ENCODE measurements at places on chromosomes 2 and 18.

DNA sequence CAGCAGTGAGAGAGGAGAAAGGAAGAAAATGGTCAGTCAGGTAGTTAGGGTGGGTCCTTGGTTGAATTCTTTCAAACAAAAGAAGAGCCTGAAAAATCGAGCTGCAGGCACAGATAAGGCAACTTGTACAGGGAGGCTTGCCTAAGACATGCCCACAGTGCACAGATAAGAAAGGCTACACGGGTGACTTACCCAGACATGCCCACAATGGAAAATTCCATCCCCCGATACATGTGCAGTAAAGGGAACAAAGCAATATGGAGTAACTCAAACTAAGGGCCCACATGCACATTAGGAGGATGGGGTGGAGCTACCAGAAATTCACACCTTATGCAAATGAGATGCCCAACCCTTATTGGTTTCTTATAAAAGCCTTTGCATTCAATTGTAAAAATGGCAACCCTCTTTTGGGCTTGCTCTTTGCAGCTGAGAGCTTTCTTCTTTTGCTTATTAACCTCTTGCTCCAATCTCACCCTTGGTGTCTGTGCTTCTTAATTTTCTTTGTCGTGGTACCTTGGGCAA, 110.3 kb upstream of the RMP24 start:
- DNase-seq = no peak

DNA sequence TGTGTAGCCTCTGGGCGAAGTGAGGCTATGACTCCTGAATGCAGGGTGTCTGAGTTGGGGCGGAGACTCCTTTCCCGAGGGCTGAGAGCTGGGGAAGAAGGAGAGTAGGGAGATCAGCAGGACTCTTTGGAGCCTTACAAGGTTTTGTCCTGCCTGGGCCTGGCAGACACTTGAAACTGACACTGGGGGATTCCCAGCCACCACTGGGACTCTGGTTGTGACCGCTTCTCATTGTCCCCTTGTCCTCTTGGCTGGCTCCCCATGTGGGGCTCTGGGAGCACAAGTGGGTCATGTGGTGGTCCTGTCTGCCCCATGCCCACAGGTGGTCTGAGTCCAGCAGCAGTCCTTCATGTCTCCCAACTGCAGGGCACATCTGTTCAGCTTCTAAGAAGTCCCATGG, 78.2 kb upstream of the MGAT4A start:
- DNase-seq = no peak

GRCh38 chr2:232502911-232503808, 15.5 kb upstream of the ECEL1 start:
- no peak for DNase-seq

- no peak for DNase-seq
These were observed 1238.0 kb upstream of the NRXN1 start for GRCh38 chr2:52269696-52270485.

GRCh38 chr2:58727981-58728656, 487.0 kb upstream of the FANCL start:
- DNase-seq = no peak

DNA sequence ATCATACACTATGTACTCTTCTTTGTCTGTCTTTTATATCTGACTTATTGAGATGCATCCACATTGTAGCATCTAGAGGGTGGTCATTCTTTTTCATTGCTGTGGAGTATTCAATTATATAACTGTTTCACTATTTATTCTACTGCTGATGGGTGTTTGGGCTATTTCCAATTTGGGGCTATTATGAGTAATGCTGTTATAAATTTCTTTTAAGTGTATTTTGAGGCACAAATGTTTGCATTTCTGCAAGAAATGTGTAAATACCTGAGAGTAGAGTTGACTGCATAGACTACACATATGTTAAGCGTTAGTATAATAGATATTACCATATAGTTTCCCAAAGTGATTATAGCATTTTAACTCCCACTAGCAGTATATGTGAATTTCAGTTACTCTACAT, 26.9 kb upstream of the PPP1R1C start:
- DNase-seq = no peak

- DNase-seq = no peak
These were observed 37.4 kb downstream of the AFF3 start for GRCh38 chr2:100104718-100105677.

DNA sequence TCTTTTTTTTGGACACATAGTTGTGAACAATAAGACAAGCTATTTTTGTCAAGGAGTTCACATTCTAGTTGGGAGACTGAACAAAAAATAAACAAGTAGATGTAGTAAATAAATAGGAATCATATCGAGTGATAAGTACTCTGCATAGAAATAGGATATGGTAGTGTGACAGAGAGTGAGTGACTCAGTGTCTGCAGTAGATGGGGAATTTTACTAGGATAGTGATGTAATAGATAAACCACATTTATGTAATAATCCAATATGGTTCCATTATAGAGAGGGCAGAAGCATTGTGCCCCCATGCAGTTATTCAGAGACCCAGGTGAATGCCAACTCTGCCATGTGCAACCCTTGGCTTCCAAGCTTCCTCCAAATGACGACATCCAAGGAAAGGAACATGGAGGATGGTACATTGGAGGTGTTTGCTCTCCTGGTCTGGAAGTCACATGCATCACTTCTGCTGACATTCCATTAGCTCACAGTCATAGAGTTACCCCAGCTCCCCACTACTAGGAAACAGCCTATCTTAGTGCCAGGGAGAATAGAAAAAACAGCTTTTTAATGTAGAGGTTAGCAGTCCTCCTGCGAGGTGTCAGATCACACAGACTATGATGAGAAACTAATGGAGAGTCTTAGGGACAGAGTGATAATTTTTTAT, 595.4 kb downstream of the NYAP2 start:
- DNase-seq = no peak

DNA sequence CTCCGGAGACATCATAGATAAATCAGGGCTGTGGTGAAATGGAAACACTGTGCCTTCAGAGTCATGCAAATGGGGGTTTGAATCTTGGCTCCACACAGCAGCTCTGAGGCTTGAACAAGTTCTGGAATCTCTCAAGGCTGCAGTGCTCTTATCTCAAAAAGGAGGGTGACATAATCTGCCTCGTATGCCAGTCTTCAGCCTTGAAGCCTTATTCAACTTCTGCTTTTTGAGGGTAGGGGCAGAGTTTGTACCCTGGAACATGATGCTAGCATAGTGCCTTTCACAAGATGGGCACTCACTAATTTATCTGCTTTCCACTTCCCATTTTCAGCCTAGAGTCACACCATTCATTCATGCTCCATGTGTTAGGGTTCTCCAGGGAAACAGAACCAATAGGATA, 42.3 kb downstream of the GATA6 start:
- no peak for DNase-seq

GRCh38 chr2:188307850-188308283, 16.2 kb downstream of the GULP1 start:
- no peak for DNase-seq

GRCh38 chr18:54671291-54671881, 80.3 kb downstream of the DYNAP start:
- no peak for DNase-seq

- DNase-seq = no peak
These were observed 82.4 kb downstream of the RTP5 start for GRCh38 chr2:241951920-241952319.

GRCh38 chr2:74721316-74721715, 67.3 kb downstream of the SEMA4F start:
- no peak for DNase-seq

- DNase-seq = no peak
These were observed 189.7 kb downstream of the TWIST2 start for GRCh38 chr2:239037559-239037910.

DNA sequence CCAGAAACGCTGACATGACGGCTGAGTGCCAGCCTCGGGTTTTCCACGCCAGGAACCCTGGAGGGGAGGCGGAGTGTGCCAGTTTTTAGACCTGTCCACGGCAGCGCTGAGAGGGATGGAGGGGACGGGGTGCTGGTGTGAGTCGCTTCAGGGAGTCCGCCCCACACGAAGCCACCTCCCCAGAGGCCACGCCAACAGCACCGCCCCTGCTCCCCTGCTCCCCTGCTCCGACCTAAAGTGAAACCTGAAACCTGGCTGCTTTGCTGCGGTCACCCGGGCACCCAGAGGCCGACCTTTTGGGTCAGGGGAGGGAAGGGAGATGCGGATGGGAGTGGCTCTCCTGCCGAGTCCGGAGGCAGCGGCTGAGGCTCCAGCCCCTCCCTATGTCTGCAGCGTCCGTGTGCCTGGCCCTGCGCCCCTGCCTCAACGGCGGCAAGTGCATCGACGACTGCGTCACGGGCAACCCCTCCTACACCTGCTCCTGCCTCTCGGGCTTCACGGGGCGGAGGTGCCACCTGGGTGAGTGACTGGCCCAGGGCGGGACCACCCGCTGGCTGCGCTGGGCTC, 38.1 kb downstream of the SNED1 start:
- no peak for DNase-seq

DNA sequence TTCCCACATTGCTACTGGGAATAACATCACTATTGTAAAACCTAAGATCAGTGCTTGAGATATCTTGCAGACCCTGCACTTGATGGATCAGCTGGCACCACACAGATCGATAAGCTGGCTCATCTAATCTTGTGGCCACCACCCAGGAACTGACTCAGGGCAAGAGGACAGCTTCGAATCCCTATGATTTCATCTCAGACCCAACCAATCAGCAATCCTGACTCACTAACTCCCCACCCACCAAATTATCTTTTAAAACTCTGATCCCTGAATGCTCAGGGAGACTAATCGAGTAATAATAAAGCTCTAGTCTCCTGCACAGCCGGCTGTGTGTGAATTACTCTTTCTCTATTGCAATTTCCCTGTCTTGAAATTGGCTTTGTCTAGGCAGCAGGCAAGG, 11.3 kb upstream of the TEX44 start:
- no peak for DNase-seq

DNA sequence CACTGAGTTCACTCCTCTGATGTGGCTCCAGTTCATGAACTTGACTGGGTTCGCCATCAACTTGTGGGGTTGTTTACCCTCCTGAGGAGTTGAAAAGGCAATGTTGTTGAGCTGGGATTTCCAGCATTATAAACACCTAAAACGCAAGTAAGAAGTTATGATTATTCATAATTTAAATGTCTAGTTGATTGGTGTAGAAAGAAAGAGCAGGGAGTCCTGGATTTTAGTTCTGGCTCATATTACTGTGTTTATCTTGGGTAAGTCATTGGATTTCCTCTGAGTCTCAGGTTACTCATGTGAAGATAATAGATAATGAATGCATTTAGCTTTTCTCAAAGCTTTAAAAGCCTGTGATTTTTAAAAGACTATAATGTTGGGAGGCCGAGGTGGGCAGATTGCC, 438.0 kb upstream of the CDH20 start:
- no peak for DNase-seq

GRCh38 chr2:53545604-53546003, 222.0 kb upstream of the CHAC2 start:
- no peak for DNase-seq

- no peak for DNase-seq
These were observed 12.6 kb downstream of the NOP58 start for GRCh38 chr2:202278036-202278760.

DNA sequence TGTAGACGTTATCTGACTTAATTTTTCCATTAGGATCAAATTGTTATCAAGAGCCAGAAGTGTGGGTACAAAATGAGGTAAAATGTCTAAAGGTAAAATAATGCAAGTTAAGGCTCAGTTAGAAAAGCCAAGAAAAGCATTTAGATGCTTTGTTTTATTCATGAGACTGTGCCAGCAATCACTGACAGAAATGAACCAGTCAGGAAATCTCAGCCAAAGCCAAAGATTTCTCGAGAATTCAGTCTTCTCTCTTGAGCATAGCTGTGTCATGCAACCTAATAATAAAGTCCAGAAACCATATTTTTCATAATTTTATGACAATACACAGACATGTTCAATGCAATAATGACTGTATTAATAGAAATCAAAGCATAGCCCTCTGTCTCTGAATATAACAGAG, 43.5 kb upstream of the ZNF397 start:
- DNase-seq = no peak
